ENCODE measurements at places on chromosomes 11 and 22.
A peak's percentile ranks its signal among the peaks of the same experiment; 100 is the strongest.

DNA sequence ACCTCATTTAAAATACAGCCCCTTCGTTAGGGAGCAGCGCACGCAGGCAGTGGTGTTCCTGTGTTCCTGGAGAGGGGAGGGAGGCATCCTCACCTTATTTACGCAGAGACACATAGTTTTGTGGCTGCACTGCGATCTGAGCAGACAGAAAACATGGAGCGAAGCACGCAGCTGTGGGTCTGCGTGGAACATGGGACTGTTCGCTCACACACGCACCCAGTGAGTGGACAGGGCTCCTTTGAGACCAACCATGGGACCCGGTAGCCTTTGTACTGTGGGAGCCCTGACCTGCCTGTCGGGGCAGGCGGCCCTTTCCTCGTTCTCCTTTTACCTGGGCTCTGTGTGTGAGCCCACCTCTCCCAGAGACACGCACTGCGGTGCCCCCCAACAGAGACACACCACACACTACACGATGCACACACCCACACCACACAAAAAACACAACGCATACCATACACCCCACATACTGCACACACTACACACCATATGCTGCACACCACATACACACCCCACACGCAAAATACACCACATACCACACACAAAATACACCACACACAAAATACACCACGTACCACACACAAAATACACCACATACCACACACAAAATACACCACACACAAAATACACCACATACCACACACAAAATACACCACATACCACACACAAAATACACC, 1245.7 kb downstream of the BRD1 start:
- no peak for DNase-seq

- DNase-seq: no peak
Measured at GRCh38 chr11:73221451-73221850, 3.4 kb downstream of the P2RY2 start.

DNA sequence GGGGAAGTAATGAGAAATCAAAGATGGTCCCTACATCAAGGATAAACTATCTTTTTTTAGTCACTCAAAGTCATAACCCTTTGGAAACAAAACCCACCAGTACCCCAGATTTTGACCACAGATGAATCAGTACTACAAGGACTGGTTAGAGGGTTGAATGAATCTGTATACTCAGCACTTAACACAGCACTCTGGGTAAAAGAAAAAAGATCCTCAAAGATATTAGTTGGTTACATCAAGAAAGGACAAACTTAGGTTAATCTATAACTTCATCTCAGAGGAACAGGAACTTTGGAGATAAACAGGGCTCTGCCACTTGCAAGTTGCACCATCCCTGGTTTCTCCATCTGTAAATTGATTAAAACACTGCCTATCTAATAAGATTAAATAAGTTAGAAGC, 18.8 kb downstream of the SC5D start:
- DNase-seq: no peak

GRCh38 chr11:120564573-120565311, 53.2 kb downstream of the GRIK4 start:
- DNase-seq: no peak

GRCh38 chr11:118074785-118075184, 2.1 kb upstream of the TMPRSS4 start:
- DNase-seq: no peak

GRCh38 chr11:86695373-86695772, 23.0 kb upstream of the ME3 start:
- DNase-seq: no peak

DNA sequence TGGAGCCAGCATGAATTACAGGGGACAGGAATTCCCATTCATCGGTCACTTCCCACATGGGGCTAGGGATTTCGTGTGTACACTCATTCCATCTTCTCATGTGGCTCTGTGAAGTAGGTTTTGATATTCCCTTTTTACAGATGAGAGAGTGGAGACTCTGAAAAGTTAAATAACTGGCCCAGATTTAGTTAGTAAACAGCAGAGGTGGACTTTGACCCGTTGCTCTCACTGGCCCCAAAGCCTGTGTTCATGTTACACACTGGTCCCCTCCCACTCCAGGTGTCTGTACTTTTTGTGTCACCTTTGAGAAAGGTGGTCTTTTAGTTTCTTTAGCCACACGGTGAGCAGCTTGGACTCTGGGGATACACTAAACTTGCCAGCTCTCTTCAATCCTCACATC, 108.5 kb downstream of the MICAL2 start:
- no peak for DNase-seq

GRCh38 chr11:68120273-68121066, 718 bp downstream of the CHKA start:
- peak; percentile 42 for DNase-seq

- DNase-seq: peak; percentile 97
Measured at GRCh38 chr11:65497141-65498041, 1.5 kb upstream of the MALAT1 start.

DNA sequence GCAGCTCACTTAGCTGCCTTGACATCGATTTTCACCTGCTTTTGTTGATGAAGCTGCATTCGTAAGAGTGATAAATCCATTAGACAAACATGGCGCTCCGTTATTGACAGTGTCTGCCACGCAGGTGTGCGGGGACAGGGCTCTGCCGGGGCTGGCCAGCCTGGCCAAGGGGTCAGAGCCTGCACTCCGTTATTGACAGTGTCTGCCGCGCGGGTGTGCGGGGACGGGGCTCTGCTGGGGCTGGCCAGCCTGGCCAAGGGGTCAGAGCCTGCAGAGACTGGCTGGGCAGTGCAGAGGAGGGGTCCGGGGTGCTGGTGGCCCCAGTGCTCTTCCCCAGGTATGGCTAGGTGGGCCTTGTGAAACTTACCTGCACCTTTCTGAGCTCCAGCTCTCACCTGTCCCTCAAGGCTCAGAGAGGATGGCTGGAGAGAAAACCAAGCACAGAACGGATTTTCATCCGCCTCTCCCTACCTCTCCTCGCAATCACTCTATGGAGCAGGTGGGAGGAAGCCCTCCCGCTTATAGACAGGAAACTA, 101.6 kb upstream of the B3GAT1 start:
- no peak for DNase-seq

DNA sequence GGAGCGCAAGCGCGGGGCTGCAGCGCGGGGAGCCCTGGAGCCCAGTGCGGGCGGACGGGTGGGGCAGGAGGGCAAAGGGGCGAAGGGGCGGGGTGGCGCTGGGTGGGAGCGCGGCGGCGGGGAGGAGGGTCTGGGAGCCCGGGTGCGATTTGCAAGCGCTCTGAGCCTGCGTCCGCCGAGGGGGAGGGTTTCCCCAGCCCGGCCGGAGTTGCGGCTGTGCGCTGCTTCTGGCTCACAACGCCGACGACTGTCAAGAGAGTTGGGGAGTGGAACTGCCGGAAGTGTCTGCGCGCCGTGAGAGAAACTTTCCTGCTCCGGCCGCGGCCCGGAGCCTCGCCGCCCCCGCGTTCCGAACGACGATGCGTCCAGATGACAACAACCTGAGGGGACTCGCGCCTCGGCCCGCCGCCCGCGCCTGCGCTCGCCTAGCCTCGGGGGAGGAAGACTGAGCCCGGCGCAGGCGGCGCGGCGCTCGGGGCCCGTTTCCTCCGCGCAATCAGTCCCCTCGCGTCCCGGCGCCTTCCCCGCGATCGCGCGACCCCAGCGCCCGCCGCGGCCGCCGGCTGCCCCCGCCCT, at the start of gene ARHGAP42:
Gene ARHGAP42 (plus strand): TSS at position 235 of the 576 bp plus-strand sequence. CDS start 391 bp downstream, outside the sequence.
- no peak for DNase-seq

GRCh38 chr22:34111210-34111824, 191.0 kb upstream of the LARGE1 start:
- no peak for DNase-seq

DNA sequence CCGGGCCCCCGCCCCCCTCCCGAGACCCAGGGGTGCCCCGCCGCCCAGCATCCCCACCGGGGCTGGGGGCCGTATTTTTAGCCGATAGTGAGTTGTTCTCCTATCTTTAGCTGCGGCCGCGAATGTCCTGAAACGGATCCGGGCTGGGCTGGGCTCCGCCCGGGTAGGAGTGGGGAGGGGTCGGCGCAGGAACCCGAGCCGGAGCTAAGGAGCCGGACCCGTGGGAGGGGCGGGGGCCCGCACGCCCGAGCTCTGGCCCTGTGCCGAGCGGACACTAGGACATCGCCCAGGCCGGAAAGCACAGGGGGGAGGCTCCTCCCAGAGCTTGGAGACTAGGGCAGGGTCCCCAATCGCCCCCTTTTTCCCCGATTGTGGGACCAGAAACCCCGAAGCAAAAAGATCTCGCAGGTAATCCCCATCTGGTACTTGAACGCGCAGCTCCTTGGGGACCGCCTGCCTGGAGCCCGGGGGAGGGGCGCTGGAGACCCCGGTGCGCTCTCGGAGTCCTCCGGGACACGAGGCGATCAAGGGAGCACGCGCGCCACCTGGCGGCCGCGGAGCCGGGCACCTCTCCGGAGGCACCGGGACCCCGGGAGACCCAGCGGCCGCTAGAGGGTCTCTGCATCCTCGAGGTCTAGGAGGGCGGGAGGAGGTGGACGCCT, 669 bp downstream of the CDC42EP2 start:
- peak; percentile 71 for DNase-seq

- no peak for DNase-seq
Measured at GRCh38 chr22:20809538-20810185, 35.7 kb downstream of the SERPIND1 start.

GRCh38 chr11:102781676-102782075, 1.2 kb upstream of the MMP10 start:
- no peak for DNase-seq

- no peak for DNase-seq
Measured at GRCh38 chr11:64055077-64055476, 19.3 kb downstream of the FLRT1 start.

- no peak for DNase-seq
Measured at GRCh38 chr11:129917231-129917630, 21.9 kb upstream of the NFRKB start.

DNA sequence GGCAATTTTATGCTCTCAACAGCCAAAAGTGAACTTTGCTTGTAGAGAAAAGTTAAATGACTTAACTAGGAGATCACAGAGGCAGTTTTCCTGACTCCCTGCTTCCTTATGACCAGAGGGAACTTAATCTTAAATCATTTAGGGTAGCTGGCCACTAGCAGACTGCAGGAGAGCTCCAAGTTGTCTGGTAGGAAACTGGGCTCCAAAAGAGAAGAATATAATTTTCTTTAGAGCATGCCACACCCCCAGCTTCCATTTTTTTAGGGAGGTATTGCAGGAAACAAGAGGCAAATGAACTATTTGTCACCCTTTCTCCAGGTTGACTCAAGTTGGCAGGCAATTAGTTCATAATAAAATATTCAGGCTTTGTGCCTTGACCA, 2.6 kb downstream of the METTL15 start:
- DNase-seq: no peak

GRCh38 chr11:44310463-44311272, 729 bp upstream of the ALX4 start:
- DNase-seq: no peak
